ENCODE measurements at places on chromosomes 11 and 22.

- no peak for DNase-seq
Measured at GRCh38 chr11:35358391-35358790, 61.0 kb downstream of the SLC1A2 start.

DNA sequence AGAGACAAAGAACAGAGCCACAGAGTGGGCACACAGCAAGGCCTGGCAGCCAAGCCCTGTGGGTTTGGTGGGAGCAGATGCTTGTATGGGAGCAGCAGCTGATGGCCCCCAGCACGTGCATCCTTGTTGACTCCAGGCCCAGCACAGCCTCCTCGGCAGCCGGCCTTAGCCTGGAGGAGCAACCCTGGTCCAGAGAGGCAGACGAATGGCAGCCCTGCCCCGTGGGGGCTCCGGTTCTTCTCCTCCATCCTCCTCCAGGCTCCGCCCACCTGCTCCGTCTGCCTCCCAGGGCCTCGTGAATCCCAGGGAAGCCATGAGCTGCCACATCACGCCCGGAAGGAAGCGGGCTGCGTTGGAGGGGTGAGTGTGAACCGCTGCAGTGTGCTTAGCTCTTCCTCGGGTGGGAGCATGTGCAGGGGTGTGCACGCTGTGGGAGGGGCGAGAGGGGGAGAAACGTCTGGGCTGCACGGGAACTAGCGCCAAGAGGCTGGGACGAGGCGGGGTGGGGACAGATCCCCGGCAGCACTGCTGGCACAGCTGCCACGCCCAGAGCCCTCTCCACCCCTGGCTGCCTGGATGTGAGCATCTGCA lies 36.3 kb upstream of the JAM3 start:
- no peak for DNase-seq

DNA sequence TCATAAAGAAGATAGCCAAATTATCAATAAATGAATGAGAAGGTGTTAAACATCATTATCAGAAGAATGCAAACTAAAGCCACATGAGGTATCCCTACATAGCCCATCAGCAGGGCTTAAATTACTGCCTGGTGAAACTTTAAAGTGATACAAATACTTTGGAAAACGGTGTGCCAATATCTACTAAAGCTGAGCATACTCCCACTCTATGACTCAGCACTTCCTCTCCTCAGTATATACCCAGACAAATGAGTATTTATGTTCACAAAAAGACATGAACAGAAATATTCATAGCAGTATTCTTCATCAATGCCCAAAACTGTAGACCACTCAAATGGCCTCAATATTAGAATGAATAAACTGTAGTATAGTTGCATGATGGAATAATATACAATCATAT lies 284.6 kb upstream of the ZC3H12C start:
- DNase-seq = no peak

DNA sequence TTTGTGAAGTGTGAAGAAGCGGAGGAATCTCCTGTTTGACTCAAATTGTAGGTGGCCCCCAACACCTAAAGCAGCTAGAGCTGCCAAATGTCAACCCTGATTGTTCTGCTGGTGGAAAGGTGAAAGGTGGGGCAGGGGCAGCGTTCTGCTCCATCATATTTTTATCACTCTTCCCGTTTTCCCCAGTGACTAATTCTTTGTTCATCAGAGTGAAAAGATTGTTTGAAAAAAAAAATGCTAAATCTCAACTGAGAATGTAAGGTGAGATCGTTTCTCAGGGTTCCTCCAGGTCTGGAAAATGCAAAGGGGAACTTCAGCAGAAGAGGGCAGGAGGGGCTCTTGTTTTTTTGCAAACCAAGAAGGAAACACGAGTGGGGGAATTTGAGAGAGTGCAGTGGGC lies 137.7 kb downstream of the MN1 start:
- no peak for DNase-seq

GRCh38 chr11:11253497-11253896 lies 99.6 kb downstream of the CSNK2A3 start:
- DNase-seq = no peak

DNA sequence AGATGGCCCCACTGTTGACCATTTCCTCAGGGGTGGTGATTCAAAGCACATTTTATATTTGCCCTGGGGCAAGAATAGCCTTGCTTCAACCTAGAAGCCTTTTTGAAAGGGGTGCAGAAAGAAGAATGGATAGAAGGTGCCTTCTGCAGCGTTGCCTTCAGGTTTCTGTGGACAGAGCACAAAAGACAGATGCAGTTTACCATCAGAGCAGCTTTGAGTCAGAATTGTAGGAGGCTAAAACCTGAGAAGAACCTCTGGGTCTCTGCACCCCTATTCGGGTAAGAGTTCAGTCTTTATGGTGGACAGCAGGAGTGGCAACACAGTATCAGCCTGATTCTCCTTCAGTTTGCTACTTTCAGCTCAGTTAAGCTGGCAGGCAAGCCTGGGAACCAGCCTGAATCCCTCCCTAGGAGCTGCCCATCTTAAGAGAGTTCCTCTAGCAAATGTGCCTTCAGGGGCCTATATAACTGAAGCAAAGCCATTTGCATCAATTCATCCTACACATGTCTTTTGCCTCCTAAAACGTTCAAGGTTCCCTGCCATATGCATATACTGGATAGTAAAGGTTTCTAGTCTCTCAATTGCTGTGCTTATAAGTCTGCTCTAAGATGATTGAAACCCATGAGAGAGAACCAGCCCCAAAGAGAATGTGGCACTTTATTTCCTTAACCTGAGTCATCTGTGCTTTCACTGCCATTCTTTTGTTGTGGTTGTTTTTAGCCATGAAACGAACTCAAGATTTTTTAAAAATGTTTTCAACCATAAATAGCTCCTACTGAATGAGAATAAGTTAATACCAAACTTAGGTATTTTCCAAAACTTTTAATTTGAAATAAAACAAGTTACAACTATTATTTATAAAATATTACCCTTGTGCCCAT lies 123.0 kb downstream of the TRIM44 start:
- DNase-seq = no peak

DNA sequence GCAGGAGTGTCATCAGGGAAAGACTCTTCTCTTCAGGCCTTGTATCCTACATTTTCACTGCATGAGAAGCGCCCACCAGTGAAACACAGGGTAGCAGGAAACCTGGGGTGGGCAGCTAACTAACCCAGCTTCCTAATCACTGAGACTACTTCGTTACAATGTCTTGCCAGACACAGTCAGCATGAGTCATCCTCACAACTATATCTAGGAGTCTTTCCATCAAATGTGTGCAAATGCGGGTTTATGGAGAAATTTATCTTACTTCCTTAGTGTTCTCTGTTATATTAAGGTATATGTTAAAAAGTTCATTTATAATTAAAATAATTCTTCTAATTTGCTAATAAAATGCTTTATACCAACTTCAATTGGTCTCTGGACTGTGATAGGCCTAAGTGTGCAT lies 79.9 kb upstream of the RAB1B start:
- no peak for DNase-seq

DNA sequence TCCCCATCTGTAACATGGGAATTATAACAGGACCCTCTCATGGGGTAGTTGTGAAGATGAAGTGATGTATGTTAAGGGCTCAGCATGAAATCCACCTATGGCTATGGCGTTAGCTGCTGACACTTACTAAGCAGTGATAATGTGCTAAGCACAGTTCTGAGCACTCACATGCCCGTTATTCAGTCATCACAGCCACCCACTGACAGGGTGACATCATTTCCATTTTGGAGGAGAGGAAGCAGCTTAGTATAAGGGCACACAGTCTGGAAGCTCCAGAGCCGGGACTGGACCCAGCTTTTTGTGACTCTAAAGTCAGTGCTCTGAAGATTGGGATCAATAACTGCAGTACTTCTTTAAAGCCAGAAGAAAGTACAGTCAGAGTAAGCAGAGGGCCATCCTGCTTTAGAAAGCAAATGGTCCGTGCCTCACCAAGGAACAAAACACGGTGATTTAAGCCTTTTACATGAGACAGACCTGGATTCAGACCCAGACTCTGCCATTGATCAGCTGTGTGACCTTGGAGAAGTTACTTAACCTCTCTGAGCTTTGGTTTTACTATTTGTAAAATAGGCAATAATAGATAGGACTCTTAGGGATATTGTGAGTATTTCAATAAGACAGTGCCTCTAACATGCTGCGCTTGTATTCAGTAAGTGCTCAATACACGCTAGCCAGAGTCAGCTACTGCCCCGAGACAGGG lies 61.5 kb downstream of the SGSM1 start:
- DNase-seq = no peak

DNA sequence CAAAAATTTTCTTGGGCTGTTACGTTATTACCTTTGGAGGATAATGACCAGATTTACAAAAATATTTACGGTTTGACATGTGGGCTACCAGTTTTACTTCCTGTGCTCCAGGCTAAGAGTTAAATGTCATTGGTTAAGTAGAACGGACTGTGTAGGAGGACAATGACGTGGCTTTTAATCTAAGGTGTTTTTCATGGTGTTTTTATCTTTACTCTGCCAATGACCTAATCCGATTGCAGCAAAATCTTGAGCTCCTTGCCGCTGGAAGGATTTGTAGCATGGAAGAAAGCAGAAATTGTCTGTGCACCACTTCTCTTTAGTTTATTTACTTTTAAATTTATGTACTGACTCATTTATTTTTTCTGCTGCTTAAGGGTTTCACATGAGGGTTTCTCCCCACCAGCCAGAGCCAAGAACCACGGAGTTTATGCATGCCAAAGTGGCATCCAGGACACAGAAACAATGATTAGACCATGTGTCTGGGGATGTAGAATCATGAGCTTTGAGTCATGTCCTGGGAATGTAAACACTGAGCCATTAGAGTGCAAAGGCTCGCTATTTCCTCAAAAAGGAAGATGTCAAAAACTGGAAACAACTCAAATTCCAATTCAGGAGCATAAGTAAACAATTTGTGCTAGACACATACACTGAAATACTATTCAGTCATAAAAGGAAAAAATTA lies 1.9 kb upstream of the CARD16 start:
- no peak for DNase-seq

GRCh38 chr22:38267086-38267485 lies 5.7 kb downstream of the TMEM184B start:
- DNase-seq = peak; percentile 31

DNA sequence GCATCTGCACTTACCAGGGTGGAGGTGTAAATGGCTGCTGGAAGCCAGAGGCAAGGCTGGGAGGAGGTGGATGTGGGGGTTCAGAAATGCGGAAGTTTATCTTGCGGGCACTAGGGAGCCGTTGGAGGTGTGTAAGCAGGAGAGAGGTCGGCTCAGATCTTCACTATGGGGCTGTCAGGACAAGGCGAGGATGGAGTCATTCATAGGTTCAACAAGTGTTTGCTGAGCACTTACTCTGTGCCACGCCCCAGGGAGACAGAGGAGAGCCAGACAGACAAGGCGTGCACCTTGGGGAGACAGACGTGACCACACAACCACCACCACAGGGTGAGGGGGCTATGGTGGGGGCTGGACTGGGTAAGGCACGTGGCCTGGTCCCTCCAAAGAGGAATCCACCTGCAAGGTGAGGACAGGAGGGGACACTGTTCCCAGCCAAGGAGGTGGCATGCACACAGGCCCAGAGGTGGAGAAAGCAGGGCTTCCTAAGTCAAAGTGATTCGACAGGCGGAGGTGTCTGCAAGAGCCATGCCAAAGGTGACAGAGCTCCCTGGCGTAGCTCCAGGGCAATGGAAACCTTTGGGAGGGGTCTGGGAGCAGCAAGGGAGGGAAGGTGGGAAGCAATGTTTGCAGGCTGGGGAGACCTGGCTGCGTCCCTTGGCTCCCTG lies 30.8 kb upstream of the TCF20 start:
- DNase-seq = no peak

- DNase-seq = no peak
Measured at GRCh38 chr11:19679952-19680828, 32.4 kb upstream of the NAV2 start.

- no peak for DNase-seq
Measured at GRCh38 chr11:16605389-16605893, 133.0 kb upstream of the C11orf58 start.

DNA sequence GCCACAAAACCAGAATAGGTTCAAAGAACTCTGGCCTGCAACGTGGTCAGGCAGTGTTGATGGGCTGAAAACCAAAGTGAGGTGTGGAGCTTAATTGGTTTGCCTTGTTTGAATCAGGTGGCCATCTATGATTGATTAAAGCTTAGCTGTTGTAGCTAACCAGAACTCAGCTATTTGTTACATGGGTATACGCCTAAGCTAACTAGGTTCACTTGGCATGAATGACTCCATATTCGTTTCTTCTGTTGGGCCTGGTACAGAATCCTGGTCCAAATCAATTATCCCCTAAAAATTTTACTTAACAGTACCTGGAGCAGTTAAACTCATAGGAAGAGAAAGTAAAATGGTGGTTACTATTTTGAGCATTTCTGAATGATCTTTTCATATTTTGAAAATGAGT lies 7.7 kb upstream of the BAIAP2L2 start:
- no peak for DNase-seq

DNA sequence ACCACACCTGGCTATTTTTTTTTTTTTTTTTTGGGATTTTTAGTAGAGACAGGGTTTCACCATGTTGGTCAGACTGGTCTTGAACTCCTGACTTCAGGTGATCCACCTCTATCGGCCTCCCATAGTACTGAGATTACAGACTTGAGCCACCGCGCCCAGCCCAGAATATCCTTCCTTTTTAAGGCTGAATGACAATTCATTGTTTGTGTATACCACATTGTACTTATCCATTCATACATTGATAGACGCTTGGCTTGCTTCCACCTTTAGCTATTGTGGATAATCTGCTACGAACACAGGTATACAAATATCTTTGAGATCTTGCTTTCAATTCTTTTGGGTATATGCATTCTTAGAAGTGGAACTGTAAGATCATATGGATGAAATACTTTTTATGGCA lies 10.8 kb upstream of the RASSF10 start:
- no peak for DNase-seq

- no peak for DNase-seq
Measured at GRCh38 chr11:114596175-114596919, 761 bp upstream of the NXPE4 start.

- no peak for DNase-seq
Measured at GRCh38 chr11:36228689-36229088, 60.5 kb downstream of the COMMD9 start.

DNA sequence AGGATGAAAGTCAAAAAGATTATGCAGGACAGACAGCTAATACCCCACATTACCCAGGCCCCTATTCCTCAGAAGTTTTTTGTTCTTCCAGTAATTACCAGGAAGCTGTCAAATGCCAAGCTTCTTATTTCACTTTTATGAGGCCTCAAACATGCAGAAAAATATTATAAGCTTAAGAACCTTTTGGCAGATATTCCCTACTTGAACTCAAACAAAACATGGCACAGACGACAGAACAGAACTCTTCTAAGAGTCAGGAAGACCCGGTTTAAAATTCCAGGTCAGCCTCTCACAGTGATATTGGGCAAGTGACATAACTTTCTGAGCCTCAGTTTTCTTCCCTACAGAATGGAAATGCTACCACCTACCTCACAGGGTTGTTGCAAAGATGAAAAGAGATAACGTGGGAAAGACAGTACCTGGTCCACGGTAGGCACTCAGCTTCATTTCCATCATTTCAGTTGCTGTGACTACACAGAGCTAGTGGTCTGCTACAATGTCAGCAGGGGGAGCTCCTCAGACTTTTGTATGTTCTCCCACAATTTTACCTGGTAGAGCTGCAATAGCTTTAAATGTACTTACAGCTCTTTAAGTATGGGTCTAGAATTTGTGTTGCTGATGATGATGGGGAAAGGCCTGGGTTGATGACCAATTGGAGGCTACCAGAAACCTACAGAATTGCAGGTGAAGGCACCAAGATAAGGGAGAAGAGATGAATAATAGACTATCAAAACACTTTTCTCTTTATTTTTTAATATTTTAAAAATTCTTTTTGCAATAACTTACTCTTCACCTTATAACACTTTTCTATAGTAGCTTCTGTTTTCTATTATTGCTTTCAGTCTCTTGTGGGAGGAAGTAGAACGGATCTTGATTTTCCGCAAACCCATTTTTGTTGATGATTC lies 98.3 kb upstream of the CHRM4 start:
- peak; percentile 1 for DNase-seq

All from activated gamma-delta T cell treated with anti-CD3 and anti-CD28 coated beads, Interleukin-2, amount 50 U/mL, for 16 hours (primary cell).